ENCODE measurements at places on chromosomes 11 and 22.

- no peak for DNase-seq
Observed at GRCh38 chr11:127496165-127496564, 495.6 kb upstream of the KIRREL3 start.

DNA sequence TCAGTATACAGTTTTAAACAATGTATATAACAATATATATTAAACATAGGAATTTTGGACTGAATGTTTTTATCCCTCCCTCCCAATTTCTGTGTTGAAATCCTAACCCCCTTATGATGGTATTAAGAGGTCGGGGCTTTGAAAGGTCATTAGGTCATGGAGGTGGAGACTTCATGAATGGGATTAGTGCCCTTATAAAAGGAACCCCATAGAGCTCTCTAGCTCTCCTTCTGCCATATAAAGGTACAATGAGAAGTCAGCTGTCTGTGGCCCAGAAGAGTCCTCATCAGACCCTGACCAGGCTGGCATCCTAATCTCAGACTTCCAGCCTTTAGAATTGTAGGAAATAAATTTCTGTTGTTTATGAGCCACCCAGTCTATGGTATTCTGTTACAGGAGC lies 6.5 kb downstream of the NNMT start:
- DNase-seq: no peak

DNA sequence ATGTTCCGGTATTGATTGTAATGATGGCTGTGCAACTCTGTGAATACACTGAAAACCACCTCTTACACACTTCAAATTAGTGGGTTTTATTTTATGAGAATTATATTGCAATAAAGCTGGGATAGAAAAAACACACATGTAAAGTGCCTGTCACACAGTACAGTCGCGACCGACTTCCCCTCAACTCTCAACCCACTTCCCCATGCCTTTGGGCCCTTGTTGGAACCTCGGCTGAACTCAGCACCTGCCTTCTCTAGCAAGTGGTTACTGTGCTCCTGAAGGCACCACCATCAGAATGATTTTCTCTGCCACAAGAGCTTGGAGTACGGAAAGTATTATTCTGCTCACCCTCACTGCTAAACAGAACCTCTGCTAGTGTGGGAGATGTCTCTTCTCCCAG lies 13.5 kb downstream of the KCNJ1 start:
- no peak for DNase-seq

DNA sequence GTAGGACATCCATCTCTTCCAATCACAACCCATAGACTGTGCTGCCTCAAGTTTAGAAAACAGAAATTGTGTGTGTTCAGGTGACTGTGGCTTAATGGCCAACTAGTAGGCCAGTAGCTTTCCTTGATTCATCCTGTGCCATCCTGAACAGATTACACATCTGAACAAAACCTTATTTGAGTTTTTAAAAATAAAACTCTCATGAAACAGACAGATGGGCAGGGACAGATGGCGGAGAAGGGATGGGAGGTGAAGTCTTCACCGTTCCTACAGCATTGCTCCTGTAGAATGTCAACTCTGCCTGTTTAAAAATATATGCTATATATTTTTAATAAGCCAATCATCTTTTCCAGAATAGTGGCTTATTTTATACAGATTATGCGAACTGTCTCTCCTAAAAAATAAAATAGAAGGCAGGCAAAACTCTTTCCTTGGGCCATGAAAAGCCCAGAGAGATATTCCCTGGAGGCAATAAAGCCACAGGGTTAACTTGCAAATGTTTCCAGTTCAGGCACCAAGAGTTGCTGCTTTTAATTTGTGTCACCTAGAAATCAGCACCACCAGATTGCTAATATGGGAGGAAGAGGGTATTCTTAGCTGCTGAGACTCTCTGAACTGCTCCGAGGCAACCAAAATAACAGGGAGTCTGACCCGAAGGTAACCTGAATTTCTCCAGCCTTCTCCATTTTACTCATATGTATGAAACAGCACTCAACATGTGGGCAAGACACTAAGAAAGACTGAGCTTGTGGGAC lies 861.2 kb downstream of the OPCML start:
- DNase-seq: no peak

DNA sequence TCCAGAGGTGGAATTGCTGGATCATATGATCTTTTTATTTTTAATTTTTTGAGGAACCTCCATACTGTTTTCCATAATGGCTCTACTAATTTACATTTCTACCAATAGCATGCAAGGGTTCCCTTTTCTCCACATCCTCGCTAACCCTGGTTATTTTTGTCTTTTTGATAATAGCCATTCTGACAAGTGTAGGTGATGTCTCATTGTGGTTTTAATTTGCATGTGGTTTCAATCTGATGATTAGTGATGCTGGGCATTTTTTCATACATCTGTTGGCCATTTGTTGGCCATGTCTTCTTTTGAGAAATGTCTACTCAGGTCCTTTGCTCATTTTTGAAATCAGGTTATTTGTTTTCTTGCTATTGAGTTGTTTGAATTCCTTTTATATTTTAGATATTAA lies 15.4 kb upstream of the OR4D5 start:
- DNase-seq: no peak

DNA sequence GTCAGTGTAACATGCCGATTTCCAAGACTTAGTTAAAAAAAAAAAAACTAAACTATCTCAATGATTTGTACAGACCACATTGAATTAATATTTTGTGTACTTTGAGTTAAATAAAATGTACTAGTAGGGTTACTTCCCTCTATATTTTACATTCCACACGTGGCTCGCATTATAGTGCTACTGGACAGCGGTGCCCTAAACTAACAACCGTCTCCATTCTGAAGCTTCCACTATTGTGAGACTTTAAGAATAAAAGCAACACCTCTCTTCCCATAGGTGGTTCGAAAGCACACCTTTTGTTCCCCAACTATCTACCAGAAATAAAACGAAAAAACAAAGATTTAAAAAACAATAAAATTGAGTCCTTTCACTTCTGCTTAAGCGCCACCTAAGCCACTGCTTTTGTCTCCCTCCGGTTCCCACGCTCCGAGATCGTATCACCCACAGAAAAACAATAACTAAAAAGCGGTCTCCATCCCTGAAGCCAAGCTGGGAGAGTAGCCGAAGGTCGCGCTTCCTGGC lies 380 bp upstream of the TTC17 start:
- no peak for DNase-seq

- DNase-seq: no peak
Observed at GRCh38 chr11:82909015-82909640, 7.6 kb downstream of the DDIAS start.

DNA sequence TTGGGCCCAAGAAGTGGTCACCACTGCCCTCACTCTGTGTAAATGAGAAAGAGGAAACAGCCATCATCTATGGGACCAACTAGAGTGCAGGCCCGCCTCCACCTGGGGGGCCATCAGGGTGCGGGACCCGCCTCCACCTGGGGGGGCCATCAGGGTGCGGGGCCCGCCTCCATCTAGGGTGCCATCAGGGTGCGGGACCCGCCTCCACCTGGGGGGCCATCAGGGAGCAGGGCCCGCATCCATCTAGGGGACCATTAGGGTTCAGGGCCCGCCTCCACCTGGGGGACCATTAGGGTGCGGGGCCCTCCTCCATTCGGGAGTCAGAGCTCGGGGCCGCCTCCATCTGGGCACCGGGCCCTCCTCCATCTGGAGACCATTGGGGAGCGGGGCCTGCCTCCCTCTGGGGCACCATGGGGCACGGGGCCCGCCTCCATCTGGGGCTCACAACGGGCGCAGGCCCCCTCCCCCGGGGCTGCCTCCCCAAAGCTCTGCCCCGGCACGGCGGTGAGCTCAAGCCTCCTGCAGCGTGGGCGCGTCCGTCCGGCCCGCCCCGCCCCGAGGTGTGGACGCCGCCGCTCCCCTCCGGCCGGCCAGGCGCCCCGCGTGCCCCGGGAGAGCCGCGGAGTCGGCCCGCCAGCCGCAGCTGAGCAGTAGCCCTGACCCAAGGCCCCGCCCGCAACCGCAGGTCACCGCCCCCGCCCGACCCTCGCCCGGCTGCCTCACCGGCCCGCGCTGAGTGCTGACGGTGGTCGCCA lies 512 bp downstream of the TOLLIP start:
- DNase-seq: no peak

GRCh38 chr11:73539506-73540084 lies 58.3 kb downstream of the FAM168A start:
- no peak for DNase-seq

DNA sequence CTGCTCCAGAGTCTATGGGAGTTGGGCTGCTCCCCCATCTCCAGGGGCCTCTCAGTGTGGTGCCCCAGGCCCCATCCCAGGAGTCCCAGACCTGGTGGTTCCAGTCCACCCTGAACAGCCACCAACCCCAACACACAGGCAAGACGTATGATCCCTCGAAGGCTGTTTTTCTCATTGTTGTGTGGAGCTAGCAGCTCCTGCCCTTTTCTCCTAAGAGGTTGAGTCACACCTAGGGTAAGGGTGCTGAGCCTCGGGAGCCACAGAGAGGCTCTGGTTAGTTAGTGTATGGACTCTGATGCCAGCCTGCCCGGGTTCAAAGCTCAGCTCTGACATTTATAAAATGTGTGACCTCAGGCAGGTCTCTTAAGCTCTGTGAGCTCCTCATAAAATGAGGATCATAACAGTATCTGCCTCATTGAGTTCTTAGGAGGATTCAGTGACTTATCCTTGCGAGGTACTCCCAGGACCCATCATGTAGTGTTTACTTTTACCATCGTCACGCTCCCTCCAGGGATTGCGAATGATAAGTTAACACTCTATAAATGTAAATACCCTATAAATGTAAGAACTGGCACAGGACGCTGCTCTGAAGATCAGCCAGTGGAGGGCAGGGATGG lies 47.2 kb downstream of the FBLN1 start:
- no peak for DNase-seq

Data from activated T-cell treated with anti-CD3 and anti-CD28 coated beads for 1 hour (primary cell).